ENCODE measurements at places on chromosomes 7 and 10.

DNA sequence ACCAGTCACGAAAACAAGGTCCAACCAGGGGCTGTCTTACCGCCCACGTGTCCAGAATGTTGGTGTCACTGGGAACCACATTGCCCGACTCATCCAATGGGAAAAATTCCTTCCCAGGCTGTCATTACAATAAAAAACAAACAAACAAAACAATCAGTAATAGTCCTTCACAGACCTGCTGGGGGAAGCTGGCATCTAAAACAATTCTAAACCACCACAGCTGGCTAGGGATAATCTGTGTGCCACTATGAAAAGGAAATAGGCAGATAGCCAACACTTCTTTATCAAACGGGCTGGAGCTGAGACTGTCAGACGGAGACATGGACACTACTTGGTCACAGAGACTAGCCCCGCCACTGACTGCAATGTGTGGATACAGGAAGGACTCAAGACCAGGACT lies 9.2 kb downstream of the AKR1B1 start:
- DNase-seq: no peak

- no peak for DNase-seq
These were observed 5.9 kb downstream of the ZKSCAN1 start for GRCh38 chr7:100021297-100021696.

DNA sequence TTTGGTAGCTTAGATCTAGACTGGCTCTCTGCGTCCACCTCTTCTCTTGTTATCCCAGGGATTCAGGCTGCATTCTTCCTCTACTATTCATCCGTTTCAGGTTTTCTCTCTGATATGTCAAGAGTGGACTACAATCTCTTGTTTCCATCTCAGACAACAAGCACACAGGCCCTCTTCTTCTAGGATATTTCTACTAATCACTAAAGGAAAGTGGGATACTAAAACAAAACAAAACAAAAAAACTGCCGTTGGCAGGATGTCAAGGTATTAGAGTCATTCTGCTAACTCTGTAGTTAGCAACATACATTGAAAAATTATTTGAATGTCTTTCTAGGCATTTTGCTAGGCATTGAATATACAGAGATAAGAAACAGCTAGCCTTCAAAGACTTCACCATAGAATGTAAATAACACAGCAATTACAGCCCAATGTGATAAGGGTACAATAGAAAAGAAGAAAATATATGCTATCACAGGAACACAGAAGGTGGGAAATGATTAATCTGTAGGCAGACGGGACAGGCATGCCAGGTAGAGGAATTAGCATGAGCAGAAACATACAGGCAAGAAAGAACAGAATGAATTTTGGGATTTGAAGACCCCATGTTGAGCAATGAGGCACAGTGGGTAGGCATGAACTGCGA lies 210.5 kb downstream of the CSTF2T start:
- DNase-seq: no peak

DNA sequence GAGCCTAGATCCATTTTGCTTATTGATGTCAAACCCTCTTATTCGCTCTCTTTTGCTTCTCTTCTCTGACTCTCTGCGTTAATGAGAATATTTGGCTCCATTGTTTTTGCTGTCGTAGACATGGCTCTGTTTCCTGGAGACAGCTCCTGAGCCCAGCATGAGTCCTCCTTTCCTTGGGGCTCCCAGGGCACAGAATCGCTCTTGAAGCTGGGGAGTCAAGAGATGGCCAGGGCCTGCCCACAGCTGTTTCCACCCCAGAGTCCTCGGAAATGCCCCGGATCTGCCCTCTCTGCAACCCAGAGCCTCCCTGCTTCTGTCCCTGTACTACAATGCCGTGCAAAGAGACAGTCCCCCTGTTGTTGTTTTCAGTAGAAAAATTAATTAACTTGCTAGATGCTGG lies 566.7 kb upstream of the FOXK1 start:
- no peak for DNase-seq

GRCh38 chr7:83941300-83941699 lies 253.3 kb downstream of the SEMA3A start:
- no peak for DNase-seq

DNA sequence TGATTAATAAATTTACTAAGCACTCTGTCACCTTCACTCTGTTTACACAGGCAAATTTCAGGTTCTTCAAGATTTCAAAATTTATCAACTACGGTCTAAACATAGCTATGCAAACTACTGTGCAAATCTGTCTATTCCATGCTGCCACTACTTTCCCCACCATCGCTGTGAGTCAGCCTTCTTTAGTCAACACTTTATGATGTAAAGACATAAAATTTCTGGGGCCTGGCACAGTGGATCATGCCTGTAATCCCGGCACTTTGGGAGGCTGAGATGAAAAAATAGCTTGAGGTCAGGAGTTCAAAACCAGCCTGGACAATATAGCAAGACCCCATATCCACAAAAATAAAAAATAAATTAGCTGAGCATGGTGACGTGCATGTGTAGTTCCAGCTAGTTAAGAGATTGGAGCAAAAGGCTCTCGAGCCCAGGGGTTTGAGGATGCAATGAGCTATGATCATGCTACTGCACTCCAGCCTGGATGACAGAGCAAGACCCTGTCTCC lies 42.6 kb downstream of the CNOT4 start:
- DNase-seq: no peak

- no peak for DNase-seq
These were observed 75.3 kb upstream of the ZNF735 start for GRCh38 chr7:64131696-64132095.

- DNase-seq: no peak
These were observed 133.6 kb downstream of the GRK5 start for GRCh38 chr10:119340893-119341458.

GRCh38 chr10:80468002-80468401 lies 13.9 kb downstream of the TSPAN14 start:
- DNase-seq: no peak

All from NCI-H1436 treated with DMSO at 0.1 percent for 48 hours (cell line).